HFFc6 (cell line): ENCODE measurements at places on chromosomes 7 and 10.

DNA sequence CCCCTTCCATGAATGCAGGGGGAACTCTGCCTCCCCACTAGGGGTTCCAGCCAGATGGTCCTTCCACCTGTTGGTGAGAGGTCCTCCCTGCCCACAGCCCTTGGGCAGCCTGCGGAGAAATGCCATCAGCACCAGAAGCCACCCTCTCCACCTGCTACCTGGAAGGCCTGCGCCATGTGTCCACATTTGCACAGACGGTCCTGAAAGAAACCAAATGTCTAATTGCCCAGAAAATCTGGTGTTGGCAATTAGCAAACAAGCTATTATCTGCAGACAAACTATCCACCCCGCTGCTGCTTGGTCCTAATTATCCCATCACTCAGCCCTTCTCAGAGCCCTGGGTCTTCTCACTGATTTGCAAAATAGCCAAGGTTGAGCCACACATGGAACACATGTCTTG lies 32.3 kb downstream of the HSPA12A start:
- no peak for DNase-seq

GRCh38 chr7:106049139-106049752 lies 62.9 kb downstream of the SYPL1 start:
- no peak for DNase-seq

GRCh38 chr10:52653263-52653909 lies 119.2 kb downstream of the MBL2 start:
- no peak for DNase-seq

DNA sequence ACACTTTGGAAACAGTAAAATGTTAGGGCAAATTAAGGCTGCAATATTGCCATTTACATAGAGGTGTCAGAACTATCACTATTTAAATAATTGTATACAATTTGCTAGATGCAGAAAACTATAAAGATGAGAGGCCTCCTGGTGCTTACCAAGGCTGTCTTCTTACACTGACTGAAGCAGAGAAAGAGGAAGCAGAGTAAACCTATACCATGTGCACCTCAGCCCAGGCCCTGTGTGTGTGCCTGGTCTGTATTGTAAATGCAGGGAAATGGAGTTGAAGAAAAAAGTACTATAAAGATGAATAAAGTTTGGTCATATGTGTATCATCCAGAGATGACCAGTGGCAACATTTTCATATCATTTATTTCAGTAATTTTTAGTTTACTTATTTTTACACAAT lies 29.2 kb downstream of the ELMO1 start:
- no peak for DNase-seq

- DNase-seq: no peak
Observed at GRCh38 chr7:132419542-132419941, 156.7 kb downstream of the PLXNA4 start.

- no peak for DNase-seq
Observed at GRCh38 chr7:78769481-78770101, 683.9 kb downstream of the MAGI2 start.

DNA sequence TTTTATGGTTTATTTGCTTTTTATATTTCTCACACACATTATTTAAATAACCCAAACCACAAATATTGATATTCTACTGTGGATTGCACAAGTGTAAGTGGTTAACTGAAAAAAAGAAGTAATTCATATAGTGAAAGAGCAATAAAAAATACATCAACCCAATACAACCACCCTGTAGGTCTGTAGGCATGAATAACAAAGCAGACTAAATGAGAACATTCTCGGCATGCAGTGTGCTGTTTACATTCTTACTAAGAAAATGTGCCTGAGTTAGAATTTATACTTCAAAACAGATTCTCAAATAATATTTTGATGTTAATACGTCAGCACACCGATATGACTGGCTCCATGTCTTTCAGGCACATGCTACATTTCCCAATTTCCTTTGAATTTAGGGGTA lies 660.8 kb downstream of the MAGI2 start:
- no peak for DNase-seq

- no peak for DNase-seq
Observed at GRCh38 chr7:16244469-16244868, 176.9 kb downstream of the CRPPA start.
